Left cardiac atrium (tissue), 4 donors: ENCODE measurements at places on chromosomes 3 and 15. TPM values are rescaled to one million over a fixed set of nuclear protein-coding genes. Genes with fewer than 3 reads are reported as not detected.

GRCh38 chr3:185986198-185986777 is 48.5 kb upstream of the TRA2B start:
- no peak for DNase-seq

DNA sequence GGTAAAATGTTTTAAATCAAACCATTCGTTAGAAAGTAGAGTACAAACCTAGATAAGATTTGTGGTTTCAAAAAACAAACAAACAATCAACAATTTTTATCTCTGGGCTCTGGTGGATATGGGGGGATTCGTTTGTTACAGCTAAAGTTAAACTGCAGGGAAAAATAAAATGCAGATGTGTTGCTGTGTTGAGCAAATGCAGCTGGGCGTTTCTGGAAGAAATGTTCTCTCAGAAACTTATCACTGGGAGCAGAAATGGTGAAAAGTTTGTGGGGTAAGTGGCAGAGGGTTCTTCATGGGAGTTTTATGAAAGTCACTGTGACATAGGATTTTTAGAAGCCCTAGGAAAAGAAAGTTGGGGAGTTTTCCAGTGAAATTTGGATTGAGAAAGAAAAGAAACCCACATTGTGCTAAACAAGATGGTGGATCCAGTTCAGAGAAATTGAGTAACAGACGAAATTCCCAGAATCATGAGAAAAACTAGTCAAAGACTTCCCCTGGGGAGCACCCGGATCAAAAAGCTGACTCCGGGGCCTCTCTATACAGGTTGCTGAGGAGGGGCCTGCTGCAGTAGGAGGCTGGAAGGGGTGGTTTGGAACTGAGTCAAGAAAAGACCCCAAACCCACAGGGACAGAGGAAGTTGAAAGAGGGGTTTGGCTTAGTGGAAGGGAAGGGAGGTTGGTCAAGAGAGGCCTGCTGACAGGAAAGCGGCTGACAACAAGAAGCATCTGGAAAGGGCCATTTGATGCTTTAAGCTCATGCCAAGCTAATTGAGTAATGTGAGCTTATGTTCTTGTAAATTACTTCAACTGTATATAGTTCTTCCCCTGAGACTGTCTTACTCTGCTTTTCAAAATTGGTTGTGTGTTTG is 108.7 kb downstream of the RARB start:
- DNase-seq = no peak

GRCh38 chr3:27713078-27713423 is 9.1 kb downstream of the EOMES start:
- DNase-seq = no peak

DNA sequence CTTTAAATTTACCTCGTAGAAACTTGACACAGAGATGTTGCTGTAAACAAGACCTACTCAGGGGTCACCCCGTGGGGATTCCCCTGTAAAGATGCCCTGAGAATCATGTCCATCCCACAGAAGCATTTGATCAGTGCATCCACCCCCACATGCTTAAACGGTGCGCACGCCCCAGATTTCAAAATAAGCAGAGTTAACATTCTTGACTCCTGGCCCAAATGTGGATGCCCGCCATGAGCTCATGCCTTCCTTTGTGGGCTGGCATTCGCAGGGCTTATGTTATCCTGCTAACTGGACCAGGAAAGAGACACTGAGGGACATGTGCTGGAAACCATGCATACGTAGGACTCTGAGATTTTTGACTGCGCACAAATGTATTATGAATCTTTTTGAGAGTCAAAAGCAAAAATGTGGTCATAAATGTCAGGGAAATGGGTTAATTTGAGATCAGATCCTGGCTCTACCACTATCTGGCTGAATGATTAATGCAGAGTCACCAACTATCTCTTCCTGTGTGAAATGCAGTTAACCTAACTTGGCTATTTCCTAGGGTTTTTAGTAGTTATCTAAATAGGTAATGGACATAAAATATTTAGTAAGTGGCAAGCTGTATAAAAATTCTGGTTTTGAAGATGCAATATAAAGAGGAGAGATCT is 9.1 kb upstream of the TP63 start:
- DNase-seq = no peak

The SLCO2A1 gene
- 15.4 TPM for total RNA-seq
